ENCODE measurements at places on chromosomes 11 and 22.
A peak's percentile ranks its signal among the peaks of the same experiment; 100 is the strongest.

GRCh38 chr11:1199241-1199750 is 23.6 kb upstream of the MUC5B start:
- no peak for DNase-seq

DNA sequence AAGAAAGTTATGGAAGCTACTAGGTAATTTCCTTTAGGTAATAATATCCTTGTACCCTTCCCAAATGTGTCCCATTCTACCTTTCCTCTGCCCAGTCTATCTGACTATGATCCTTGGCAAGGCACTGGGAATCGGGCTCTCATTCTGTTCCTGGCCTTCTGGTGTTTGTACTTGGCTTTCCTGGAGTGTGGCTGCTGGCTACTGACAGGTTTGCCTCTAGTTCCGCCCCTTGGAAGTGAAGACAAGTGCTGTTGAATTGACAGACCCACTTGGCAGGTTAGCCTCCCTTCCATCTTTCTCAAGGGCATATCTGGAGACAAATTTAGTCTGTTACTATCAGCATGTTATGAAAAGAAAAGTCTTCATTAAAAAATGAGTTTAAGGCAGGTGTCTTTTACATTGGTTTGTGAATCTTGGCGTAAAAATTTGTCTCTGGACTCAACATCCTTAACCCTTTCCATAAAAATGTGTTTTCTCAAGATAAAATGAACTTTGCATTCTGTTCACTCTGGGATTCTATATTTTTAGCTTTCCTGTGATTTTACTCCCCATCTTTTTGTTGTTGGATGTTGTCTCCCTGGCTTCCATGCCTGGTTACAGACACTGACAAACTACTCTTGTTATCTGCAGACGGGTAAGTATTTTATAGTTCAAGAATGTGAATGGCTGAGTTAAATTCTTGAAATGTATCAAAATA is 287.4 kb upstream of the PDGFD start:
- peak; percentile 1 for DNase-seq

DNA sequence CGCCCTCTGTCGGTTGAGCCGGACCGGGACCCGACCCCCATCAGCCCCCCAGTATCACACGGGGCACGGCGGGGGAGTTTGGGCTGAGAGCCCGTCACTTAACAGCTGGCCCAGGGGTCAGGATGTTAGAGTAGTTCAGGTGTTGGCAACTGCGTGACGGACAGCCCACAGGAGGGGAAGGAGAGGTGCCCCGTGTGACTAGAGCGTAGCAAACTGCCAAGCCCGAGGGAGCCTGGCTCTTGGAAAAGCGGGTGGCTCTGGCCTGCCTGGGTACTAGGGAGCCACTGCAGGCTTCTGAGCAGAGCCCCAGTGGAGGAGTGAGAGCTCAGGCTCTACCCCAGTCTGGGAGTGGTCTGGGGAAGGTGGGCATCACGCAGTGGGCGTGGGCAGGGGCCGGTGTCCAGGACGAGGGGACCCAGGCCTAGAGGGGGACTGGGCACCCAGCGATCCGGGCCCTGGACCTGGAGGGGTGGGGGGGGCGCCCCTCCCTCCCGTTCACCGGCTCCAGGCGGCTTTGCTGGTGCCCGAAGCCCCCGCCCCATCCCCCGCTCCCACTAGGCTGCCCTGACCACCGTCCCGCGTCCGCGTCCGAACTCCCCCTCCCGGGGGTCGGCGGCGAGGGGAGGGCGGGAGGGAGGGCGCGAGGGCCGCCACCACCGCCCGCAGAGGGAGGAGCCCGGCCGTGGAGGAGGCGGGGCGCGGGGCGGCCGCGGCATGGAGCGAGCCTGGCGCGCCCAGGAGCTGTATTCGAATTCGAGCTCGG is 24.4 kb downstream of the SHANK3 start:
- no peak for DNase-seq

GRCh38 chr11:117830674-117831351 is 6.3 kb upstream of the FXYD2 start:
- no peak for DNase-seq

Measured in cerebellar nuclear complex (tissue), 1 donor.